ENCODE measurements at places on chromosomes 4 and X.

- no peak for DNase-seq
Observed at GRCh38 chrX:39144956-39145355, 343.7 kb downstream of the MID1IP1 start.

- peak; percentile 59 for DNase-seq
Observed at GRCh38 chrX:34300871-34301270, 168.8 kb upstream of the FAM47A start.

DNA sequence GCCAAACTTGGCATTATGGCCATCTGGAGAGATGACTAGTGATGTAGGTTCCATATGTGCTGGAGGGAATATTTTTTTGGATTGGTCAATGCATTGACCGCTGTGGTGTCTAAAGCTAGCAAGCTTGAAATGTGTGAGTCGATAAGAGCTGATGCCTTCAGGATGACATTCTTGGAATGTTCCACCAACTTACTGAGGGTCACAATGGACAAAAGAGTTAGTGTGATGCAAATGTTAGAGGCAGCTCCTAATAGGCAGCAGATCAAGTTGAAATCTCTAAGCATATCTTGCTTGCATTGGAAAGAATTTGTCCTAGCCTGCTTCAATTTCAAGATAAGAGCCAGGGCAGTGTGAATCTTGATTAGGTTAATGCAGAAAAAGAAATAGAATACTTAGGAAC lies 210.4 kb upstream of the AFF2 start:
- no peak for DNase-seq

DNA sequence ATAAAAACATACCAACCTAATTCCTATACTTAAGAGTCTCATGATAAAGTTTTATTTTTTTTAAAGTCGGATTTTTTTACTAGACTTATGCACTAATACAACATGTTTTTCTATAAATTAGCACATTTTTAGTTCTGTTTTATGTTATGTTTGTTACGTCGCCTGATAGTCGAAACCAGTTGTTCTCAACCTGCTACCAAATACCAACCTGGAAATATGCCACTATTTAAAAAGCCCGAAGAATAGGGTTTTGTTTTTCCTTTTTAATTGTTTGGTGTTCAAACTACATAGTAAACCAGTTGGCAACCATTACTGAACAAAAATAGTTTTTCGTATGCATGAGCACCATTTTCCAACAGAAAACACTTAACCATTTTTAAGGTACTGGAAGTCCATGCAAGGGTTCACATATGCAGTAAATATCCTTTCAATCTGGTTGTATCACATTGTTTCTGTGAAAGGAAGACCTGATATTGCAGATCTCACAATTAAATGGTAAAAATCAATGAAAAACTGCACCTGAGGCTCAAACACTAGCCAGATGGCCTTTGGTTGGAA lies 1.4 kb downstream of the WDFY3 start:
- no peak for DNase-seq

- no peak for DNase-seq
Observed at GRCh38 chr4:53039741-53040458, 177.8 kb downstream of the RASL11B start.

DNA sequence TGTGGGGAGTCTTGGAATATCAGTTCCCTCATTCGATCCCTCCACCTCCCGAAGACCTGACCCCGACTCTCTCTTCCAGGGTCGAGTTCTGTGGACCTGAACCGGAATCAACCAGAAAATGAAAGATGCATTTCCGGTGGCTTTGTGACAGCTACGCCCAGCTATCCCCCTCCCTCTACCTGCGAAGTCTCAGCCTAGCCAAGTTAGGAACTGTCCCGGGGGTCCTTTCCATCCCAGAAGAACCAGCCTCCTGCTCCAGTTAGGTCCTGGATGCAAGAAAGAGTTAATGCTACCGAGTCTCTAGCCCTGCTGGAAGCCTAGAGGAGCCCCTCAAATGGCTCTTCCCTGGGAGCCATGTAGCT lies 13.4 kb upstream of the ETDC start:
- DNase-seq, result no peak

GRCh38 chr4:85787133-85787532 lies 312.2 kb downstream of the ARHGAP24 start:
- no peak for DNase-seq

DNA sequence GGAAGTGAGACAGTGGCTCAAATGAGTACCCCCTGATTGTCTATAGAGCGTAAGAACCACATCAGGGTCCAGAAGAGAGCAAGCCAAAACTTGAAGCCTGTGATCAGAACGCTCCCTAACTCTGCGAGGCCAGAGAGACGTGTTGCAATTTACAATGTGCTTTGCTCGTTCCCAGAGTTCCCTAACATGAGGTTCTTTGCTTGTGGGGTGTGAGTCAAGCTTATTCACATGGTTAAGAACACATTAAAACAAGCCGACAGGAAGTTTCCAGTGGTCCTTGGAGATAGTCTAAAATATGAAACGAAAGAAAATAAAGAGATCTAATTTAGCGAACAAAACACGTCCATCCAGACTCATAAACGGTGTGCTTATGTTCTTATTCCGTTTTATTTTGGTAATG lies 702.3 kb downstream of the TRIML1 start:
- DNase-seq, result no peak

GRCh38 chr4:152392079-152392478 lies 143.8 kb downstream of the FBXW7 start:
- DNase-seq, result no peak

- DNase-seq, result no peak
Observed at GRCh38 chr4:165472943-165473676, 94.3 kb downstream of the CPE start.

- DNase-seq, result no peak
Observed at GRCh38 chr4:13413729-13414437, 70.3 kb downstream of the RAB28 start.

GRCh38 chr4:57342411-57342810 lies 232.2 kb upstream of the IGFBP7 start:
- no peak for DNase-seq

GRCh38 chrX:21379991-21380390 lies 5.8 kb downstream of the CNKSR2 start:
- DNase-seq, result no peak

DNA sequence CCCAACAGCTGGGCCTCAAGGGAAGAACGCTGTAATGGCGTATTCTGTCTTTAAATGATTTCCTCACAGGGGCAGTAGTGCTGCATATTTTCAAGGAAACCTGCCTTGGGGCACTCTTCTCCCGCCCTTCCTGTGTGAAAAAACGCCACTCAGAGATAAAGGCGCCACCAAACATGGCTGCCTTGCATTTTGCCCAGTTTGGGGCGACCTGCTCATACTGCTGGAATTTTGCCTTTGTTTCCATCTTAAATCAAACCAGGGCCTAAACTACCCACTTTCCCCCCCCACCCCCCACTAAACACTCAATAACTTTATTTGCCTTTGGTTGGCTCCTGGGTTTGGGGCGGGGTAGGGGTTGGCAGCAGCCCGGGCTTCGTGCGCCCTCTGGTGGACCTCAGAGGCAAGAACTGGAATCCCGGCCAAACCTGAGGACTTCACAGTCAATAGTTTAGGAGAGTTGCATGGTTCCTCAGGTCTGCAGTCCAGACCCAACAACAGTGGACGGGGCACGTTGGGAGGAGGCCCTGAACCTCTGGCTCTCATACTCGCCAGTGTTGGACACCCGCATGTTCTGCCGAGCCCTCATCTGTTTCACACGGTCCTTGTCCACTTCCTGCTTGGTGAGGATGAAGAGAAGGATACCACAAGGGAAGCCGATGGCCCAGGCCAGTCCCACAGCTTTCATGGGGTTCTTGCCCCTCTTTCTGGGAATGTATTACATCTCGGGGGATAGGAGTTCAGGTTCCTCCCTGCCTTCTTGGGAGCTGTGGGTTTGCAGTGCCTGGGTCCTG lies 220.1 kb upstream of the STK26 start:
- no peak for DNase-seq

GRCh38 chr4:102216666-102217065 lies 128.6 kb downstream of the SLC39A8 start:
- no peak for DNase-seq

- no peak for DNase-seq
Observed at GRCh38 chrX:47226531-47227333, 6.1 kb upstream of the USP11 start.

GRCh38 chr4:113384600-113384999 lies 335.1 kb downstream of the ANK2 start:
- DNase-seq, result no peak

DNA sequence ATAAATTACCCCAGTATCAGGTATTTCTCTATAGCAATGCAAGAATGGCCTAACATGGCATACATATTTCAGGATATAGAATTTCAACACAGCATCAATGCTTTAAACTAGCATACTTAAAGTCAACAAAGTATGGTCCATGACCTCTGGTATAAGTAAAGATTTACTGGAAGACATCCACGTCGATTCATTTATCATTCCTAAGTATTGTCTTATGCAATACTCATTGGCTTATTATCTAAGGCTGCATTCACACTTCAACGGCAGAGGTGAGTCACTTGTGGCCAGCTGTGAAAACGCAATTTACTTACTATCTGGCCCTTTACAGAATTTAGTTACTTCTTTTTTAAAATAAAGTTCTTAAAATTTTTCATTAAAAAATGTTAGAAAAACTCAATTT lies 42.6 kb downstream of the ADGRA3 start:
- DNase-seq, result no peak

DNA sequence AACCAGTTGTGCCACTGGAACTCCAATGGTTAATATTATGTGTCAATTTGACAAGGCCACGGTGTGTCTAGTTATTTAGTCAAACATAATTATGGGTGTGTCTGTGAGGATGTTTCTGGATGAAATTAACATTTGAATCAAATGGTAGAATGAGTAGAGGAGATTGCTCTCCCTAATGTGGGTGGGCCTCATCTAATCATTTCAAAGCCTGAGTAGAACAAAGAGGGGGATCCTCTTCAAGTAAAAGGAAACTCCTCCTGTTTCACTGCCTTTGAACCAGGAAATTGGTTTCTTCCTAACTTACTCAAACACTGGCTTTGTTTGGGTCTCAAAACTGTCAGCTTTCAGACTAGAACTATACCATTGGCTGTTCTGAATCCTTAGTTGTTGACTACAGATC lies 1692.1 kb downstream of the PCDH19 start:
- DNase-seq, result no peak

GRCh38 chr4:146154057-146154456 lies 21.5 kb upstream of the LSM6 start:
- no peak for DNase-seq

DNA sequence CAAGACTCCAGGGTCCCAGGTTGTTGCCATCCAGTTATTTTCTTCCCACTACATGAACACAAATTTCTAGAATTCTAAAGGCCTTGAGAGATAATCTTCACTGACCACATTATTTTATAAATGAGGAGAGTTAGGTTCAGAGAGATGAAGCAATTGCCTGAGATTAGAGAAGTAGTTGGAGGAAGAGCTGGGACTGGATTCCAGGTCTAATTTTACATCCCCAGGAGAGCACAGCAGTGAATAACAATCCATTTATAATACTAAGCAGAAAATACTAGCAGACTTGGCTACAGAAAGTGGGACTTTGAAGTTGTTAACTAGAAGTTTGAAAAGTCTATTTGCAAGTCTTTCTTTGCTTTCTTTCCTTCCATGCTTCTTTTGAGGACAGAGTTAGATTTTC lies 231.3 kb upstream of the S100G start:
- DNase-seq, result no peak

DNA sequence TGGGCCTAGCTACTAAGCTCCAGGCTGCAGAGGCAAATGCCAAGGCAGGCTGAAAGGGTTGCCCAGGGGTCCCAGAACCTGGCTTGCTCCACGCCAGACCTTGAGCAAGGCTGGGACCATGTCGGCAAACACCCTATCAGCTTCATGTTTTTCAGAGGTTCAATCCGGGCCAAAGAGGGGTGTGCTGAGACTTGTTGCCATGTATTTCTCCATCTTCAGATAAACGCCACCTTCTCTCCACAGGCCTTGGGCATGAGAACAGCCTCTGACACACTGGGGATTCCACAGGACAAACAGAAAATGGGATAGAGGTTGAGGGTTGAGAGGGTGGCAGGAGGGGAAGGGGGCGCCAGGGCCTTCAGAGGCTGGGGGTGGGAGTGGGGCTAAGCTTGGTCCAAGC lies 8.6 kb downstream of the PJA1 start:
- DNase-seq, result no peak

DNA sequence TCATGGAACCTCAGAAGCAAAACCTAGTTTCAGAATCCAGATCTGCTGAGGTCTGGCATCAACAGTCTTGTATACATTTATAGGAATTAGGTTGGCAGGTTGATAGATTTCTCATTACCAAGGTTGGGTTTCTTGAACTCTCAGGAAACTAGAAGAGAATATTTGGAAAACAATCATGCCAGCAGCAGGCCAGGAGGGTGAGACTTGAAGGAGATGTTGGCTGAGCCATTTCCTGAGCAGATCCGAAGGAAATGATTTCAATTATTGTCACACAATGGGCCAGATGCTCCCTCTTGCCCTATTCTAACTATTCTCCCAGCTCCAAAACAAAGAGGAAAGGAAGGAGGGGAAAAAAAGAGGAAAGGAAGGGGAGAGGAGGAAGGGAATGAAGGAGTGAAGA lies 45.2 kb downstream of the SHROOM4 start:
- DNase-seq, result no peak

DNA sequence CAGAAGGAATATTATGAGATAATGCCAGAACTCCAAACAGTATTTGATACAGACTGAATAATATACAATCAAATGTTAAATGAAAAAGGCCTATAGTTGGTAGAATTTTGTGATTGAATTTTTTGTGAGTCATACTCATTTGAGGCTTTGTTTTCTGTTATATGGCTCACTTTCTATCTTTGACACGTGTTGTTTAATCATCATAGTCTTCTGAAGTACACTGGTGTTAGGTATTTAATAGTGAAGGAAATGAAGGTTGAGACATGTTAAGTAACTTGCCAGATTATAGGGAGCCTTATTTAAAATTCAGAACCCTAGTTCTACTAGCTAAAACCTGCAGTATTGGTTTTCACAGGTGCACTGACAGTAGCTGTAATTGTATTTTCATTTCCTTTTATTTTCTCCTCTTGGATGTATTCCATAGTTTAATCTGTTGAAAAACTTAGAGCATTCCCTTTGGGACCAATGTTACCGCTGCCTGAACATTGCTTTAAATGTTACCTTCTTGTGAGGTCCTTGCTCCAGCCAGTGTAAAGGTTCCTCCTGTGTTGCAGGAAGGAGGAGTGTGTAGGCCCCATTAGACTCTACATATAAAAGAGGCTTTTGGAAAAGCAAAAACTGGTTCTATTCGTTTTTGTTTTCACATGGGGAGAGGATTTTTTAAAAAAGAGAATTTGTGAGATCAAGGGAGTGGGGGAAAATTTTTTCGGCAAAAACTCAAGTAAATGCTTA lies 224.1 kb downstream of the ARHGAP10 start:
- no peak for DNase-seq

GRCh38 chr4:183101956-183102480 lies 3.0 kb downstream of the WWC2 start:
- no peak for DNase-seq

DNA sequence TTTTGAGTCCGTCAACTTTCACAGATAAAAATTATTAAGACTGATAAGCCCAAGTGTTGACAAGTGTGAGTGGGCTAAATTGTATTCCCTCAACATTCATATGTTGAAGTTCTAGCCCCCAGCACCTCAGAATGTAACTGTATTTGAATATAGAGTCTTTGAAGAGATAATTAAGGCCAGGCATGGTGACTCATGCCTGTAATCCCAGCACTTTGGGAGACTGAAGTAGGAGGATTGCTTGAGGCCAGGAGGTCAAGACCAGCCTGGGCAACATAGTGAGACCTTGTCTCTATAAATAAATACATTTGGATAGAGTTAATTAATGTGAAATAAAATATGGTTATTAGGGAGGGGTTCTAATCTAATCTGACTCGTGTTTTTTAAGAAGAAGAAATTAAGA lies 29.7 kb upstream of the SLC25A4 start:
- no peak for DNase-seq

Measured in Ammon's horn (tissue), 1 donor.